ENCODE measurements at places on chromosomes 16 and 17.

DNA sequence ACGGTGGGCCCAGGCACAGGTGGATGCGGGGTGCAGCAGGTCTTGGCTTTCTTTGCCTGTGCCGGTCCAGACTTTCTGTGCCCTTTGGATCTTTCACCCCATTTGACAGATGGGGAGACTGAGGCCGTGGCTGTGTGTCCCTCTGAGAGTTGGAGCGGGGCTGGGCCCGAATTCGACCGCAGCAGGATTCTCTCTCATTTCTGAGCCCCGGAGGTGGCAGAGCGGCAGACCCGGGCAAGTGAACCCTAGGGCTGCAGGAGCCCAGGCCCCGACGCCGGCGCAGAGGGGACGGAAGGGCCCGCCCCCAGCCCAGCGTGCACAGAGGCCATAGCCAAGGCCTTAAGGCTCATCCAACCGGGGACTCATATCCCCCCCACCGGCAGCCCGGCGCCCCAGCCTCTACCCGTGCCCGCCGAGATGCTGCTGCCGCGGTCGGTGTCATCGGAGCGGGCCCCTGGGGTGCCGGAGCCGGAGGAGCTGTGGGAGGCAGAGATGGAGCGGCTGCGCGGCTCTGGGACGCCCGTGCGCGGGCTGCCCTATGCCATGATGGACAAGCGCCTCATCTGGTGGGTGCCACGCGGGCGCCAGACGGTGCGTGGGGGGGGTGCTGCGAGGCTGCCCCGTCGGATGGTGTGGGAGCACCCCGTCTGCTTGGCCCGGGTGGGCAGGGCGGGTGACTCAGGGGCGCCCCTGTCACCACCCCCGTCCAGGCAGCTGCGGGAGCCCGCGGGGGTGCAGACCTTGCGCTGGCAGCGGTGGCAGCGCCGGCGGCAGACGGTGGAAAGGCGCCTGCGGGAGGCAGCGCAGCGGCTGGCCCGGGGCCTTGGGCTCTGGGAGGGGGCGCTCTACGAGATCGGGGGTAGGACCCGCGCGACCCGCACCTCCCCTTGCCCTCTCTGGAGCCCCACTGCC lies 857 bp downstream of the TMC8 start:
- no peak for DNase-seq

DNA sequence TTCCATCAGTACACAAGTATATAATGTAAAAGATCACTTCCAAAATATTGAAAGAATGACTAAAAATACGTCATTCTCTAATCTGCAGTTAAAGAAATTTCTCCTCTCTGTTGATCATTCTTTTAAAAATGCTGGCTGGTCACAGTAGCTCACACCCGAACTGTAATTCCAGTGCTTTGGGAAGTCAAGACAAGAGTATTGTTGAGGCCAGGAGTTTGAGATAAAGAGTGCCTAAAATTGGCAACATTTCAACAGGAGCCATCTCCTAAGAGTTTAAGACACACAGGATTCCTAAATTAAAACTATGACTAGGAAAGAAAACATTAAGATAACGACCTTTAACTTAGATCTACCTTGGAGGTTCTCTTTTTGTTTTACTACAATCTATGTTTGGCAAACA lies 4.5 kb upstream of the USP32 start:
- DNase-seq: no peak

DNA sequence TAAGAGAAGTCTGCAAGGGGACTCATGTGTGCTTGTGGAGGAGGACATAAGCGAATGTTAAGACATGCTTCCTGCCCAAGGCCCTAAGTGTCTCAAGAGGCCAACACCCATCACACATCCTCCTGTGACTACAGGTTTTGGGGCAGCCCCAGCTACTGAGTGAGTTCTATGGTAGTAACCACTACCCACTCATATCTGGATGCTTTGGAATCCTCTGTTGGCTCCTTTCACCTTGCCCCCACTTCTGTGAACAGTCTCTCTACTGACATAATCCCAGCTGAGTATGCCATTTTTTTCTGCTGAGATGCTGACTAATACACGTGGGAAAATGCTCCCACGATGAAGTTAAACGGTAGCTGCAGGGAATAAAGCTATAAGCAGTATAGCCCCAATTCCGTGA lies 153.5 kb downstream of the VPS53 start:
- no peak for DNase-seq

DNA sequence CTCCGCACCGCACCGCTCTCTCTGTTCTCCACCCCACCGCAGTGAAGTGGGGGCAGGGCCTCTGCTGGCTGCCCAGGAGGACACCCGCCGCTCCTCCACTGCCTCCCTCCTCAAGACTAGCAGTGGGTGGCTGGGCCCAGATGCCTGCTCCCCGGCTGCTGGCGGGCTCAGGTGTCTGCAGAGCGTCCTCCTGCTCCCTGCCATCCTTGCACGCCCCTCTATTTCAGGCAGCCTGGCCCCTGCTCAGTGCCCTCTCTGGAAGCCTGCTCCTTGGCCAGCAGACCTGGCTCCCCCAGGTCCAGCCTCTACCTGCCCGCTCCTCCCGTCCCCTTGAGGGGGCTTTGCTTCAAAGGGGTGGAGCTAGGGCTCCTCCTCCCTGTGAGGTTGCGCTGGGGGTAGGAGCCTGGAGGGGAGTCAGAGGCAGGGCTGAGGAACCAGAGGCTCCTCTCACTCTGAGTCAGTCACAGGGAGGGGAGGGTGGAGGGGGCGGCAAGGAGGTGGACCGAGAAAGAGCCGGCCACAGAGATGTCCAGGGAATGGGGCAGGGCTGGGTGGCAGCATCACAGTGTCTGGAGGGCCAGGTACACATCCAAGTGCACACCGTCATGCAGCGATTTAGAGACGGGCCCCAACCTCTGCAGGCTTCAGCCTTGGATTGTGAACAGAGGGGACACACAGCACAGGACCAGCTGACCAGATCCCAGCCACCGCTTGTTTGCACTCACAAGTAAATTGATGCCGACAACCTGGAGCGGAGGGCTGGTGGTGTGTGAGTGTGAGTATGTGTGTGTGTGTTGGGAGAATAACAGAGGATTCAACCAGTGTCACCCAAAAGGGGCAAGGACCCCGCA lies 9.8 kb upstream of the TMEM92 start:
- DNase-seq: no peak

- no peak for DNase-seq
Observed at GRCh38 chr16:80993307-80993706, 13.4 kb downstream of the CMC2 start.

DNA sequence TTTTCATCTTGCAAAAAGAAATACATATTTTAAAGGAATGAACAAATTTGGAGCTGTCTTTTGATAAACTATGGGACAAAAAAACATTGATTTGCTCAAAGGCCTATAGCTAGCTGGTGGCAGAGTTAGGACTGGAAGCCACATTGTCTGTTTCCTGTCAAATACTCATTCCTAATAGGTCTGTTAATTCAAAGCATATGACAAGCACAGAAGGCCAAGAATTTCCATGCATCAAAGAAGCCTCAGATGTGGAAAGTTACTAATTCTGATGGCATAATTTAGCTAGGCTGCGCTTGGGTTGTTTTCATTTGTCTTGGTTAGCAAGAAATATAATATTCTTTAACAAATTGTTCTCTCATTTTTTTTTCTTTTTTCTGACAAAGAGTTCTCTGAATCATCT lies 98.0 kb downstream of the CDK5R1 start:
- no peak for DNase-seq

DNA sequence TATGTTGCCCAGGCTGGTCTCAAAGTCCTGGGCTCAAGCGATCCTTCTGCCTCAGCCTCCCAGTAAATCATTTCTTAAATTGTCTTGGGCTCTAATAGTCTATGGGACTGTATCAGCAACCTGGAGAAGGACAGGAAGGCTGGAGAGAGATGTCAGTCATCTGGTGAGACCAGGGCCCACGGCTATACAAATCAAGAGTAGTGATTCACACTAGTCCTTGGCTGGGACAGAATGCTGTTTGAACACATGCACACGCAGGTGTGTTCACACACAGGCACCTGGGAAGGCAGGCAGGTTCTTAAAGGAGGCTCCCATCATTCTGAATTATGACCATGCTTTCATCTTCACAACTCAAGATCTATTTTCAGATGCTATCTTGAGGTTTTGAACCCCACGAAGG lies 14.1 kb downstream of the NQO1 start:
- DNase-seq: no peak

GRCh38 chr16:67015313-67015731 lies 13.6 kb upstream of the CBFB start:
- DNase-seq: no peak

DNA sequence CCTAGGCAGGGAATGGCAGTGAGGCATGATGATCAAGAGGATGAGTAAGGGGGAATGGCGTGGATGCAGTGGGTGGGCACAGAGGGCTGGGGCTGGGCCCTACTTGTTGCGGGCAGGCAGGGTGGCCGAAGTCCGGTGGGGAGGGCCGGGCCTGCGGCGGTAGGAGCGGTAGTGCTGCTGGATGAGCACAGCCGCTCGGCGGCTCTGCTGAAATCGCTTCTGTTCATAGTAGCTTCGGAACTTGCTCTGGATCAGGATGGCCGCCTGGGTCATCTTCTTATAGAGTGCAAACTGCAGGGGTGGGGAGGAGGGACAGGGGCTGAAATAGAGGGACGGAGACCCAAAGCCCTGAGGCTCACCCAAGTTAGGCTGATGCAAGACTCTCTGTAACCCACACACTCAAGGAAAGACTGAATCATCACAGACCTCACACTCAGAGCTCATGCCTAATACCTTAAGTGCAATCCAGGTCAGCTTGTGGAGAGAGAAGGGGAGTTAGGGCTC lies 1.5 kb upstream of the SPAG7 start:
- DNase-seq: peak; percentile 46

DNA sequence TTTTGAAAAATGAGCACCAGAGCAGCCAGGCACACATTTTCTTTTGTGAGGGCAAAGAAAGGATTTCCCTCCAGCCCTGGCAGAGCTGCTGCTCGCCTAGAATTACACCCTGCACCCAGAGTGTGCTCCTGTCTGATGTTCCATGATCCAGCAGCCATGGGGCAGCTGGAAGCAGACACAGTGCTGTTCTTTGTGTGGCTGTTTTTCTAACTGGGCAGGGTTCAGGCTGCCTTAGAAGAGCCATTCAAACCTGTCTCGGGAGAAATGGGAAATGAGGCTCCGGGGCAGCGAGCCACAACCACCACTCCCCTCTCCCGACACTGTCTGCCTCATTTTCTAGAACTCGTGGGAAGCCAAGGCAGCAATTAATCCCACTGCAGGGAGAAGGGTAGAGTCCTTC lies 28.9 kb downstream of the LITAF start:
- DNase-seq: no peak

GRCh38 chr16:89863741-89864526 lies 9.5 kb upstream of the TCF25 start:
- no peak for DNase-seq

- no peak for DNase-seq
Observed at GRCh38 chr16:81369888-81370504, 55.2 kb downstream of the GAN start.

- DNase-seq: no peak
Observed at GRCh38 chr17:44324092-44324570, 492 bp downstream of the SLC25A39 start.

DNA sequence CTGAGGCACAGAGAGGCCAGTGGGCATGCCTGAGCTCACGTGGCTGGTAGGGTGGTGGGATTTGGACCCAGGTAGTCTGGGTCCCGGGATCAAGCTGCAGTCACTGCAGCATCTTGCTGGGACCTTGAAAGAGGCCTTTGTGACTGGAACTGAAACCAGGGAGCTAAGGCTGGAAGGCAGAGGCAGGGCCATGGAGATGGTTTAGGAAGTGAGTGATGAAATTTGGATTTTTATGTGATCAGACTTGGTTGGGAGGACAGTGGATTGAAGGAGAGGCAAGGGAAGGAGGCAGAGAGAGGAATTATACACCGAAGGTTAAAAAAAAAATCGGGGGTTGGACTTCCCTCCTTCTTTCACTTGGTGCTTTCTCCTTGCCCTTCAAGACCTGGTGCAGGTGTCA lies 255.4 kb upstream of the CACNG5 start:
- DNase-seq: no peak

DNA sequence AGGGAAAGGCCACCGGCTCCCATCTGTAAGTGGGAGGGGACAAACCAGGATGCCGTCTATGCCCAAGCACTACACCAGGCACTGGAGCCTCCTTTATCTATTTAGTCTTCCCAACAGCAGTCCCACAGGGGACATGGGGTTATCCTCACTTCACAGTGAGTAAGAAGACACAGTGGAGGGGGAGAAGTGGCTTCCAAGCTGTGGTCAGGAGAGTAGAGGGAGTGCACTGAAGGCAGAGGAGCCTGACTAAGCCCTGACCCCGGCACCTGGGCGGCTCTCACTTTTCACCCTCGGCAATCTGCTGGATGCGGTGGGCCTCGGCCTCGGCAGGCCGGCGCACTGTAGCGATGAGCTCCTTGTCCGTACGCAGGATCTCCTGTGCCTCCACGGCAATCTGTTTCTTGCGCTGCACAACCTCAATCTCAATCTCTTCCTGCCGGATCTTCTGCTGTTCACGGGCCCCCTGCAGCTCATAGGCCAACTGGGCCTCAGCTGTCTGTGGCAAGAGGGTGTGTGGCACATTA lies 15.9 kb downstream of the FLOT2 start:
- DNase-seq: no peak

DNA sequence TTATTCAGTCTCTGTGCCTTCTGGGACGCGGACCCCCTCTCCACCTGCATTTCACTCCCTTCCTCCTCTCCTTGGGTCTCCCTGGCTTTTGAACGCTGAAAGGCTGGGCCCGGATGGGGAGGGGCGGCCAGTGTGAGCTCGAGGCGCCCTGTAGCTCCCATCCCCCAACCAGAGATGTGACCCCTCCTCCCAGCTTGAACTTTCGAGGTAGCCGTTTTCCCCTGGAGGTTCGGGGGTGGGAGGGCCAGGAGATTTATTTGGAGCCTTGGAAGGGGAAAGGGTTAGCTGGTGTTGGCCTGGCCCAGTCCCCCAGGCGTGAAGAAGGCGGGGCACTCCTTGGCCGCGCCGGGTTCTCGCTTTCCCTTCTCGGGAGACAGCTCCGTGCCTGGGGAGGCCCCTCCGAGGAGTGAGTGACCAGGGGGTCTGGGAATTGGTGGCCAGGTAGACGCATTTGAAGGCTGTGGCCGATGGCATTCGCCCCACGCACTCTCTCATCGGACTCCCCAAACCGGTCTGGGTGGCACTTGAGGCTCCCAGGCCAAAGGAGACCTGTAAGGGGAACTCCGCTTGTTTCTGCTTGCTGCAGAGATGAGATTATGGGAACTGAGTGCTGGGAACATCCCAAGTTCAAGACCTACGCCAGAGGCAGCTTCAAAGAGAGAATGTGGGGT lies 942 bp downstream of the LDAF1 start:
- no peak for DNase-seq

DNA sequence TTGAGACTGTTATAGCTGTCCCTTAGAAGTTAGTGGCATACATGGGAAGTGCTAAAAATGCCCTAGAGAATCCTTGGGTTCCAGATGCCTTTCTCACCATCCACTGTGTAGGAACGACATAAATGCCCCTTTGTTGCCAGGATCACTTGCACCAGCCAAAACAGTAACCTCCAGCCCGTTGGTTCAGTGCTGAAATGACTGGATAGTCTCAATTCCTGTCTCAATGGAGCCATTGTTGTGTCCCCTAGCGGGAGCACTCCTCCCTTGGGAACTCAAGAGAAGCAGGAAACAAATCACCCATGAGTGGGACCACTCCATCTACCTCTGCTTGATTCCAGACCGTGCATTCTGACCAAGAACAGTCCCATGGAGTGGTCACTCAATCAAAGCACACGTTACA lies 23.1 kb downstream of the MPHOSPH6 start:
- no peak for DNase-seq

- no peak for DNase-seq
Observed at GRCh38 chr16:7289299-7289698, 43.3 kb upstream of the RBFOX1 start.
